Activated CD4-positive, CD25-positive, alpha-beta regulatory T cell treated with anti-CD3 and anti-CD28 coated beads, Interleukin-2, amount 50 U/mL, for 72 hours (primary cell): ENCODE measurements at places on chromosomes 5 and 9.

DNA sequence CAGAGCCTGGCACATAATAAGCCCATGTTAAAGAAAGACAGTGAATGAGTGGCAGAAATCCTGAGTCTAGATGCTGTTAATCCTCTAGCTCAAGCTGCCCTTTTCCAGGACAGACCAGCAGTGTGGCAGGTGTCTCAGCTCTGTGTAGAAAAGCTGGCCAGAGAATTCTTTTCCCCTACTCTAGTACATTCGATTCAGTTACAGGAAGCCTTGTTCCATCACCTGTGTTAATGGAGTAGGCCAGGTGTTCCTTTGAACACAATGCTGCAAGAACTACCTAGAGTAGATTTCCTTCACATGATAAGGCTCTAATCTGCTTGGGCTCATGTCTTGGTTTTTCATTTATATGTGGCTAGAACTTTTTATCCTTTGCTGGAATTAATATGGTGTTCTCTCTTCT, 52.5 kb downstream of the NUP214 start:
- DNase-seq: no peak

DNA sequence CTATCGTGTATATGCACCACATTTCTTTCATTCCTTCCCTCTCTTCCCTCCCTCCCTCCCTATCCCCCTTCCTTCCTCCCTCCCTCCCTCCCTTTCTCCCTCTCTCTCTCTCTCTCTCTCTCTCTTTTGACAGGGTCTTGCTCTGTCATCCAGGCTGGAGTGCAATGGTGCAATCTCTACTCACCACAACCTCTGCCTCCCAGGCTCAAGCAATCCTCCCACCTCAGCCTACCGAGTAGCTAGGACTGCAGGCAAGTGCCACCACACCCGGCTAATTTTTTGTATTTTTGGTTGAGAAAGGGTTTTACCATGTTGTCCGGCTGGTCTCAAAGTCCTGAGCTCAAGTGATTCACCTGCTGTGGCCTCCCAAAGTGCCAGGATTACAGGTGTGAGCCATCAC, 1.1 kb upstream of the ANKS6 start:
- no peak for DNase-seq

DNA sequence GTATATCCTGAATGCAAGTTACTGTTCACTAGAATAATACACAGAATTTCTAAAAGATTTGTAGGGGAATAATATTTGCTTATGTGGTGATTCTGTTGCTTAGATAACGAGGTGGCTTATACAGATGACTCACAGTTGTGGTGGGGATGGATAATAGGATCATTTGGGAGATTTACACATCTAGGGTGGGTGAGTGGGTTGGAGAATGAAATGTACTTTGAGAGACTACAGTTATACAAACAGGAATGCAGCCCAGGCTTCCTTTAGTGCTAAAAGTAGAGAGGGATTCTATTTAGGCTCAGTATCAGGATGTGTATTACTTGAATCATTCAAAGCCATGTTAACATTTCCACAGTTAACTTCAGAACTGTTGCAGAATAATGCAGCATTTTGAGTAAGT, 1.8 kb downstream of the CTXN3 start:
- DNase-seq: no peak

- DNase-seq: no peak
These were observed 122.5 kb upstream of the TMEM161B start for GRCh38 chr5:88391116-88391515.

GRCh38 chr9:129876815-129877214, 41.6 kb downstream of the USP20 start:
- no peak for DNase-seq

DNA sequence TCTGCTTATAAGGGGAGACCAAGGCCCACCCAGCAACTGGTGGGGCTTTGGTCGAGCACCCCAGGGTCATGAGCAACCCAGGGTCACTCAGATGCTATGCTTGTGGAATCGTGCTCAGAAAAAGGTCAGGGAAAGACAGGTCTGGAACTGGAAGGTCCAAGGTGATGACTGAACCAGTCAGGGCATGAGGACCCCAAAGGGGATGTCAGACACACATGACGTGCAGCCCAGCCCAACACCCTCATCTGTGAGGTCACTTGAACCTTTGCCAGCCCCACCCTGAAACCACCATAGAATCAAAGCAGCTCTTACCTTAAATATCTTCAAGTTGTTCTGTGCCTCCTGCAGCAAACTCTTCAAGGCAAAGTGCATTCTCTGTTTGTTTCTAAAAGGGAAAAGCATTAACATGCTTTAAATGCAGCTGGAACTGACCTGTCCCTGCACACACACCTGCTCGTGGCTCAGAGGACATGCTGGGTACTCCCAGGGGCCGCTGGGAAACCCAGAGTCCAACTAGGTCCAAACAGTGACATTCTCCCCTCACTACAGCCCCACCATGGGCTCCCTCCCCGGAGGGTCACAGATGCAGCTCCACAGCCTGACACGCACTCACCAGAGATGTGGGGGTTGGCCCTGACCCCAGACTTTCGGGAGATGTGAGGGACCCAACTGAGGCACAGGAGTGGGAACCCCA, 29.4 kb downstream of the IPPK start:
- DNase-seq: no peak

DNA sequence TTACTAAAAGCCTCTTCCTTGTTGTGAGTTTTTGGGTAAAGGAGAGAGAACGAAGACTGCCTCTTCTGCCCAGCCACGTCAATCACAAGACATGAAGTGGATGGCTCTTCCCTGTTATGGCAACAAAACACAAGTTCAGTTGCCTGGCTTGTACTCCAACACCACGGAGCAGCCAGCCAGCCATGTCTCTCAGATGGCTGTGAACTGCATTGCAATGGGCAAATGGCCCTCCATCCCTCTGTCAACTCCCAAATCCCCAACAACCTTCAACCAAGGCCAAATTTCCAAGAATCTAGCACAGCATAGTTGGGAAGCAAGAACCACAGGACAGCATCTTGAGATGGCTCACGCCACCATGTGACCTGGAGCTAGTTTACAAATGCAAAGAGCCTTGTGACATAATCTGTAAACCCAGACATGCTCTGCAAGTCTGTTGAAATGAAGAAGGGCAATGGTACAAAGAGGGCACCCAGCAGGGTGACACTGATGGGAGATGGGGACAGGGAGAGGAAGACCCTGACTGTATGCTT, 53.9 kb downstream of the ZNF366 start:
- no peak for DNase-seq

GRCh38 chr9:92950359-92950955, 3.1 kb downstream of the FGD3 start:
- DNase-seq: no peak

- no peak for DNase-seq
These were observed at the start of gene ZNF454 for GRCh38 chr5:178940569-178941360. Gene ZNF454 (plus strand): TSS chr5:178941198. CDS start chr5:178942792, 1,594 bp downstream.

GRCh38 chr5:141877356-141878185, 639 bp downstream of the PCDH1 start:
- DNase-seq: no peak

DNA sequence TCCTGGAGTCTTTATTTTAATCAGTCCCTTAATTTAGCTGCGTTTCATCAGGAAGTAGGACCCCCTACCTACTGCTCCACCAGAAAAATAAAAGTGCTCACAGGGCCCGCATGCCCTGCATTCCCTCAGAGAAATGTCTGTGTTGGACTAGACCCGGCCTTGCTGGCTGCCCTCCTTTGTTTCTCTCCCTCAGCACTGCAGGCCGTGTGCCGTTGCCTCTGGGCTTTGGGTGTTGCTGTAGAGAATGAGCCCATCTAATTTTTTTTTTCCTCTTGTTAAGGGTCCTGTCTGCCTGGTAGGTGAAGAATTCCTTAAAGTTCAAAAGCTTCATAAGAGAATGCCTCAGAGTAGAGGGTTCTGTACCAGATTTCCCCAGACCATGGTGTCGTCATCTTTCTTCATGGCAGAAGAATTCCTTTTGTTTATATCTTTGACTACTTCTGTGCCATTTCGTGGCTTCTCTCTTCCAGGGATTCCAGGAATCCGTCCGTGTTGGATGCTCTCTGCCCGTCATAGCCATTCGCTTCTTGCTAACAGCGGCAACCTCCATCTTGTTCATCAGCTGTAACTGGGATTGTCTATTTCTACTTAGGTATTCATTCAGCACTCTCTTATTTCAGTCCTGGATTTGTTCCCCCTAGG, 49.8 kb upstream of the ANGPTL2 start:
- DNase-seq: peak; percentile 12

- no peak for DNase-seq
These were observed 31.5 kb downstream of the GALNT12 start for GRCh38 chr9:98838868-98839565.

GRCh38 chr5:138763037-138763778, 10.0 kb downstream of the CTNNA1 start:
- no peak for DNase-seq

DNA sequence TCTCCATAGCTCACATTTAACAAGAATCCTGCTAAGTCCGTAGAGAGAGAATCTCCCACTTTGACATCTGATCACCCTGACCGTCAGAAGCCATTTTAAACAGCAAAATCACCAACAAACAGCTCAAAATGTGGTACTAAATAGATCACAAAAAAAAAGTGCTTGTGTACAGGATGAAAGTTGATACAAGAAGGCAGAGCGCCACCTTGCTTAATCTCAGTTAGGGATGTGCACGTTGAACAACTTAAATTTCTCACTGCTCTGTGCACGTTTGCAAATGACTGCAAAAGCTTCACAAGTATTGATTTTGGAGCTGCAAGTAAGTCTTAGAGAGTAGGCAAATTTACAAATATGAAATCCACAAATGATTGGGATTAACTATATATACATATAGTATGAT, 63.1 kb upstream of the NREP start:
- DNase-seq: no peak

GRCh38 chr9:27520986-27521385, 3.1 kb upstream of the IFNK start:
- no peak for DNase-seq

DNA sequence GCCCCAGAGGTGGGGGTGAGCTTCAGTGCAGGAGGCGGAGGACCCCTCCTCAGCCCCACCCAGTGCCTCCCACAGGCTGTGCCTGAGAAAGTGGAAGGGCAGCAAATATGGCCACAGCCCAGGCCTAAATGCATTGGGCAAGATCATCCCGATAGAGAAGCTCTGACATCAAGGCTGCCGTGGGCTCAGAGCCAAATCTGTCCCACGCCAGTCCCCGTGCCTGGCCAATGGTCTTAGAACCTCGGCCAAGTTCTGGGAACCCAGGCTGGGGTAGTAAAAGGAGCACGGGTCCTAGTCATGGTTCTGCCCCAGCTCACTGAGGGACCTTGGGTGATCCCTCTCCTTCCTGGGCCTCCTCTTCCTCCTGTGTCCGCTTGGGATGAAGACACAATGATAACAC, 27.7 kb upstream of the TNIP1 start:
- no peak for DNase-seq

GRCh38 chr5:56270568-56271392, 37.6 kb upstream of the ANKRD55 start:
- peak; percentile 79 for DNase-seq

GRCh38 chr5:159549046-159549445, 218.8 kb upstream of the IL12B start:
- no peak for DNase-seq

DNA sequence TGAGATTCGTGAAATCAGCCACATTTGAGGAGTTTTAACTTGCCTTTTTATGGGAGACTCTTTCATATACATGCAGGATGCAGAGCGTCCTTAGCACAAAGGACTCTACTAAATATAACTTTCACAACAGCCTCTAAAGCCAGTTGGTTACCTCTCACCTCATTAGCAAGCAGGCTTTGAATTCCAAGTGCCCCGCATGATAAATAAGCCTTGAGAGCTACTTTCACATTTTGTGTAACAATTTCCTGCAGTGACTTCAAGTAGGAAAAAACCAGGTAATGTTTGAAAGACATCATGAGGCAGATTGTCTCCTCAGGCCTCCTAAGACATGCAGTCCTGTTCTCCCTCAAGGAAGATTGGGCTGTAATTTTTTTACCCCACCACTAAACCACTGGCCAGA, 50.5 kb downstream of the RALGPS1 start:
- no peak for DNase-seq

GRCh38 chr5:10627160-10627701, 63.4 kb downstream of the ANKRD33B start:
- no peak for DNase-seq

GRCh38 chr5:168477060-168477459, 9.2 kb upstream of the RARS1 start:
- no peak for DNase-seq

- no peak for DNase-seq
These were observed 7.2 kb downstream of the NINJ1 start for GRCh38 chr9:93126825-93127368.

GRCh38 chr5:40331616-40332015, 348.1 kb upstream of the PTGER4 start:
- DNase-seq: no peak

DNA sequence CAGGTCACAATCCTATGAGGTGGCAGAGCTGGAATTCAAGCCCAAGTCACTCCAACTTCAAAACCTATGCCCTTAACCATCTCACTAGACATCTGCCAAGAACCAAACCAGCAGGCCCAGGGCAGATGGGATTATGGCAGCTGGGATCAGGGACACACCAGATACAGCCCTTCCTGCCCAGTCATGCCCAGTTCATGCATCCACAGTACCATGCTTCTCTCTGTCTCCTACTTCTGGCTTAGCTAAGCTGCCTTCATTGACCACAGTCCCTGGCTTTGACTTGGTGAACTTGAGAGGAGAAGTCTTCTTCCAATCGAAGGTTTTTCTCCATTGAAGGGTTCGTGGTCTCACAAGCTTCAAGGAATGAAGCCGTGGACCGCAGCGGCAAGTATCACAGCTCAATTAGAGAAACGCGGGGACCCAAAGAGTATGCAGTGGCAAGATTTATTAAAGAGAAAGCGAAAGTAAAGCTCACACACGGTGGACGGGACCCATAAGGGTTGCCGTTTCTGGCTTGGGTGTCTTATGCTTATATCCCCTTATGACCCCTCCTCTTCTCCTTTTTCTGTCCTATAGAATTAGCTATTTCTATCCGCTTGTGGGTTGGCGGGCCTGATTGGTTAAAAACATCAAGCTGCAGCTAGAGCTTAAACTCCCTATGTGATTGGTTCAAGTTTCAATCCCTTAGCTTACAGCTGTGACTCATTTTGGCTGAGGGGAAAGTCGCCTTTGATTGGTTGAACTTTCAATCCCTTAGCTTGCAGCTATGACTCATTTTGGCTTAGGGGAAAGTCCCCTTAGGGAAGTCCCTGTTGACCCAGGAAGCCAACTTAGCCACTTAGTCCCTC, 101.2 kb downstream of the TRIM36 start:
- no peak for DNase-seq

GRCh38 chr5:73974871-73975360, 348.9 kb downstream of the ARHGEF28 start:
- DNase-seq: no peak

GRCh38 chr5:52859628-52860027, 71.9 kb downstream of the ITGA1 start:
- no peak for DNase-seq

DNA sequence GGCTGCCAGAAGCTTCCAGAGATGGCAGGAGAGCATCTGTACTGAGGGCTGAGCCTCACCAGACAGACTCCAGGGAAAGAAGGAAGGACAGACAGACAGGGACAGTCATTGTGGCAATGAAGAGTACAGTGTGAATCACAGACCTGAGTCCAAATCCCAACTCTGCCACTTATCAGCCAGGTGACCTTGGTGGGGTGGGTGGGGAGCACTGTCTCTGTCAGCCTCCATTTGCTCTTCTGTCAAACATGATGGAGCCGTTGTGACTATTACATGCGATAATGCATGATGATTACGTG, 85.9 kb upstream of the FSTL4 start:
- DNase-seq: no peak
